ENCODE measurements at places on chromosomes 6 and 20.

DNA sequence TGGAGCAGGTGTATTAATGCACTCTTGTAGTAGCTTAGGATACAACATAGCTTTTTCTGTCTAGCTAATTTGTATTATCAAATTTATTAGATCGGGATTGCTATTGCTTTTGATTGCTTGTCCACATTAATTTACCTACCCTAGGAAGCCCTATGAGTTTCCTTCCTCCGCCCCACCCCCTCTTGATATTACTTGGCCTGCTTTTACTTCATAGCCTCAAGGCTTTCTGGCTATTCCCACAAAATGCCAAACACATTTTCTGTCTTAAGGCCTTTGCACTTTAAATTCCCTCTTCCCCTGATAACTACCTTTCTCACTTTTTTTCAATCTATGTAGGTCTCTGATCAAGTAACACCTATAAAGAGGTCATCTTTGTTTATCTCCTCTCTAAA, 99.1 kb upstream of the PRSS16 start:
- DNase-seq = no peak

DNA sequence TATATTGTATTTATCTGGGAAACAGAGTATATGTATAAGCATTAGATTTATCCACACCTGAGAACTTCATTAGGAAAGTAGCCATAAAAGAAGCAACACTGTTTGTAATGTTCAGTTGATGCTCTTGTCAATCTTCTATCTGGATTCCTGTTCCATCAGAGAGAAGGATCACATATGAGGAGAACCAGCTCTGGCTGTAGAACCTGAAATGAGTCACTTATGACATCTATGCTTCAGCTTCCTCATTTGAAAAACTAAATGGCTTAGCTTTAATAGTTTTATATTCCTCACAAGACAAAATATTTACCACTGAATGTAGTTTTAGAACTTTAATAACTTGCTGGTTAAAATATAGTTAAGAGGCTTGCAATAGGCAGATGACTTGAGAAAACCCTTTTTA, 144.7 kb downstream of the TASP1 start:
- no peak for DNase-seq

DNA sequence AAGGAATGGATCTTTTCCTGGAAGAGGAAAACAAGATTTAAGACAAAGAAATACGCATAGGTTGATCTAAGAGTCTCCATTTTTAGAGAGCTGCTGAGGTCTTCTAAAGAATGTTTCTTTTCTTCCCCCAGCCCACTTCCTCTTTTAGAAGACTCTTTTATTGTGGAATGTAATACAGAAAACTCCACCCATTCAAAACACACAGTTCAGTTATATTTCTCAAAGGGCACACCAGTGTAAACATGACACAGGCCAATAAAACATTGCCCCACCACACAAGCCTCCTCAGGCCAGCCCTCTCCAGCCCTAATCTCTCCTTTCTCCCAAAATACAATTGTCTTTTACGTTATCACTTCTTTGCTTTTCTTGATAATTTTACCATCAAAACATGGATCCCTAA, 42.8 kb downstream of the SLC35B3 start:
- DNase-seq = no peak

DNA sequence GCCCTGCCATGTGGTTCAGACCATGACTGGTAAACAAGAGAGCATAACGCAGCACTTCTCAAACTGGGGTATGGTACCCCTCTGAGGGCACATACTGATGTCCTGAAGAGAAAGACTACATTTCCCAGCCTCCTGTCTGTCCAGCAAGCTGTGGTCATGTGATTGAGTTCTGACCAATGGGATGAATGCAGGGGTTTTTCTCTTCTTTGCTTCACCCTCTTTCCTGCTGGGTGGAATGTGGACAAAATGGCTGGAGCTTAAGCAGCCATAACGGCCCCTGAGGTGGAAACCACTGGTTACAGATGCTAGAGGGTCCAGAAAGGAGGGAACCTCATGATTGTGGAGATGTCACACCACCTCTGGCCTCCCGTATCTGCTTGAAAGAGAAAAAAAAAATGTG, 19.4 kb upstream of the KCNB1 start:
- no peak for DNase-seq

DNA sequence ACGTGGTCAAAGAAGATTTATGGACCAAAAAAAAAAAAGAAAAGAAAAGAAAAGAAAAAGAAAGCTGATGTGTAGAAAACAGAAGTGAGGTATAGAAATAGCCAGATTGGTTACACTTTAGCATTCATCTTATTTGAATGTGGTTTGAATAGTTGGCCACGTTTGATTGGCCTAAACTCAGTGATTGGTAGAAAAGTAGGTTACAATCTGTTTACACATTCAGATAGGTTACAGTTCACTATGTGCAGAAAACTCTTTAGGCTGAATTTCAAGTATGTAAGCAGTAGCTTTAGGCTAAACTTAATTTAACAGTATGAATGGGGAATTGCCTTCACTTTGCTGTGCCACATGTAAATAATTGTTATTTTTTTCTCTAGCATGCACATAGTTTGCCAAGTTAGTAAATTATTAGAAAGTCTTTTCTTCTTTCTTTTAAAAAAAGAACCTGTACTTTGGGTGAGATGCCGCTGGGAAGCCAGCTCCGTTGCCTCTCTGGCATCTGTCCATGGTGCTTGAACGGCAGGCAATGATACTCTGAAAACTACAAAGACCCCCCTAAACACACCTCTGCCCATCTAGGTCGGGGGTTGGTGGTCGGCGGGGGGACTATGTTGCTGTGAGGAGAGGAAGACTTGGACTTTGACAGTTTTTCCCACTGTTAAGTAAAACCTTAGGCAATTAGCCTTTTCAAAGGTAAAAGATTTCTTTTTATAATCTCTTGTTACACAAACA, 173.0 kb downstream of the AIG1 start:
- DNase-seq = no peak

GRCh38 chr6:43033496-43034189, 12.2 kb downstream of the RRP36 start:
- DNase-seq = no peak

- peak; percentile 51 for DNase-seq
Measured at GRCh38 chr6:29702519-29703103, 20.6 kb upstream of the HLA-F start.

DNA sequence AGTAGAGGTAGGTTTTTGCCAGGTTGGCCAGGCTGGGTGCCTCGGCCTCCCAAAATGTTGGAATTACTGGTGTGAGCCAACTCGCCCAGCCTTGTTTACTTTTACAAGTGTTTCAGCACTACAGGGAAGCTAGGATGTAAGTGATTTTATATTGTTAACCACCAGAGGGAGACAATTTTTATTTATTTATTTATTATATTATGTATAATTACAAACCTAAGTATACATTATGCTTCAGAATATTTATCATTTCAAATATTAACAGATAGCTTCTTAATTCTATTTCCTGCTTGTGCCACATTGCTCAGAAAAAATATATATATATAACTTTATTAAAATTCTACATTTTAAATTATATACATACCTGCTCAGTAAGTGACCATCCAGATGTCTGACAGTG, 9.8 kb downstream of the MMUT start:
- no peak for DNase-seq

- DNase-seq = no peak
Measured at GRCh38 chr6:30555816-30556065, 548 bp downstream of the GNL1 start.

GRCh38 chr20:16423311-16424212, 149.7 kb downstream of the KIF16B start:
- DNase-seq = no peak

DNA sequence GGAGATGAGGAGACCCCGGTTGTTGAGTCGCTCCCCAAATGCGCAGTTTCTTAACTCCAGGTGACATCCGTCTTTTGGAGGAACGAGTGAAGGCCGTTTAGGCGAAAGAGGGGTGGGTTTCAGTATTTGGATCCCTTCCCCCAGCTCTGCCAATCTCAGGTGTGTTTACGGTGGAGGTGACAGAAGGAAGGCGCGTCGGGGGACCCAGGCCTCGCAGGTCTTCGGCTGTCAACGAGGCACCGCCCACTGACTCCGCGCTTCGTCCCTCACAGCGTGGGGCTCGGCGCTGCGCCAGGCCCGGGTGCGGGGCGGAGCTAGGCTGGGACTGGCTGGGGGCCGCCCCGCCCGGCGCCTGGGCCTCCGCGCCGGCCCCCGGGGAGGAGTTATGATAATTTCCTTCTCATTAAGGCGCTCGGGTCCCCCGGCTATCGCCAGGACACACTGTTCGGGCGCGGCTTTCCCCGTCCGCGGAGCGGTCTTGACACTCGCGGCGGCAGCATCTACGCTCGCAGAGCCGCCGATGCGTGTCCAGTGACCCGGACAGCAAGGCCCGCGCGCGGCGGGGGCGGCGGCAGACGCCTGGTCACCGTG, at the start of gene TFAP2C:
TSS of gene TFAP2C (plus strand) at position 434 of the 591 bp plus-strand sequence. CDS start 239 bp downstream, outside the sequence.
- DNase-seq = peak; percentile 94

- no peak for DNase-seq
Measured at GRCh38 chr20:9092655-9093054, 23.8 kb downstream of the PLCB4 start.

DNA sequence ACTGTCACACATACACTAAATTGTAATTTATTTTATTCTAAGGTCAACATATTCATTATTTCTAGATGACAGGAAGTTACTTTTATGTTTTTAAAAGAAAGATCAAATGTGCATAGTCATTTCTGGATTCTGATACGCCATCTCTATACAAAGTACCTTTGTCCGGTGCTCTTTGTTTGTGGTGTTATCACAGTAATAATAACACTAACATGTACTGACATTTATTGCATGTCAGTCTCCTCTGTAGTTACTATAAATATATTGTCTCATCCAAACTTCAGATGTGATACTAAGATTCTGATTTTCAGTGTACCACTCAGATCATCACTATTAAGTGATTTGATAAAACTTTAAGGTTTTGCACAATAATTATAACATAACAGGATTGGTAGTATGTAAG, 90.3 kb upstream of the TPD52L1 start:
- no peak for DNase-seq

- peak; percentile 76 for DNase-seq
Measured at GRCh38 chr20:63740070-63740626, 572 bp downstream of the SLC2A4RG start.

DNA sequence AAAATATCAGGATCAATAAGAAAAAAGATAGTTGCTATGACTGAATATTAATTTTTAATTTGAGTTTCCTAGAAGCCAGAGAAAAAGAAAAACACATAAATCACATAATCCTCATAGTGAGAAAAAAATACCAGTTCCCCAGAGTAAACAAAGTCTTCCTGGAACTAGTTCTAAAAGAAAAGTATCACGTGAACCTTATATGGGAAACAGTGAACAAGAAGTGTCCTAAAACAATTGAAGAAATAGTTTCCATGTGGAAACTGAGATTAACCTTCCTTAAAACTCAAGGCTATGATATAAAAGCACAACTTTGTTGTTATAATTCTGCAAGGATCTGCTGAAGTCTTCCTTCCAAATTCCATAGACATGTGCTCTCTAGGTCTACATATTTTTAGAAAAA, 50.6 kb downstream of the RCAN2 start:
- no peak for DNase-seq

- DNase-seq = no peak
Measured at GRCh38 chr20:53698371-53698978, 104.8 kb upstream of the ZNF217 start.

- no peak for DNase-seq
Measured at GRCh38 chr20:57420571-57421252, 29.5 kb downstream of the RBM38 start.

GRCh38 chr6:39079197-39080125, 30.9 kb downstream of the GLP1R start:
- DNase-seq = no peak

GRCh38 chr20:17662333-17663039, 19.6 kb downstream of the RRBP1 start:
- no peak for DNase-seq

- no peak for DNase-seq
Measured at GRCh38 chr6:166612471-166612881, 14.6 kb downstream of the RPS6KA2 start.

GRCh38 chr6:82840571-82840970, 225.1 kb downstream of the UBE3D start:
- no peak for DNase-seq

GRCh38 chr6:105932440-105932839, 153.7 kb upstream of the PRDM1 start:
- DNase-seq = no peak

DNA sequence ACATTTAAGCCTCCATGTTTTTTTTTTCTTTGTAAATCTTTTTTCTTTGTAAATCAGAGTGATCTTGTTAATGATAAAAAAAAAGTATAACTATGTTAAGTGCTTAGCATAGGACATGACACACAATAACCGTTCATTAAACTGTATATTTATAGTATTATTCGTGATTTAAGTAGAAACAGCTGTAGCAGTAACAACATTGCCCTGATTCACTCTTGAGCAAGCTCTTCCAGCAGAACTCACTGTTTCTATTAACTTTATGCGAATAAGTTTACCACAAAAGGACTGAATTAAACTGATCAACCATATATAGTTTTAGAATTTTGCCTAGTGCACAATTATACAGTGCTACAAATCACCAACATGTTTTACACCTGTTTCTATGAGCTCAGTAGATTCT, 1338.0 kb upstream of the EYS start:
- DNase-seq = no peak

GRCh38 chr6:44935693-44936300, 392.3 kb upstream of the RUNX2 start:
- no peak for DNase-seq

All from H54 (cell line).